ENCODE measurements at places on chromosomes 2 and 18.

DNA sequence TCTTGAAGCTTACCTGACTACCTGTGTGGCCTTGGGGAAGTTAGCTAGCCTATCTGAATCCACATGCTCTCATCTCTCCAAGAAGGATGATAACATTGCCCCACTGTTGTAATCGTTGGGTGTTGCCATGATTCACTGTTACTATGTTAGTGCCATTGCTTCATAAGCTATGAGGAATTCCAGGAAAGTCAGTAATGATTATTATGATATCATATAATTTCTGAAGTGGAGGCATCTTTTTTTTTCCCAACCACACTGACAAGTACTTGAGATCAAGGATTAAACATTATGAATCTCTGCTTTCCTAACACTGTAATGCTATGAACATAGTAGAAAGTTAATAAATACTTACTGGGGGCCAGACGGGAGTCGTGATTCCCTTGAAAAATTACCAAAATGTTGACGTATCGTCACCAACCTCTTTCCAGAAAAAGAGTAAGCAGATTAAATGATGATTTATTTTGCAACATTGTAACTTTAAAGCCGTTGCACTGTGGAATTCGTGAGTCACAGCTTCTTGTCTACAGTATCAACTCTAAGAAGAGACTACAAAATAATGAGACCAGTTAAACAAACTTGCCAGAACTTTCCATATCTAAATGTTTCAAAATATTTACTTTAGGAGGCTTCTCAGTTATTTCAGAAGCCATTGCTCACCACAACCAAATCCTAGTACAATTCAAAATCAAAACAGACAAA, 459.9 kb downstream of the PIK3C3 start:
- no peak for DNase-seq

GRCh38 chr2:28381225-28382180, 11.2 kb upstream of the FOSL2 start:
- no peak for DNase-seq

GRCh38 chr2:196635156-196635555, 4.4 kb upstream of the CCDC150 start:
- DNase-seq = no peak

GRCh38 chr2:203071148-203071547, 56.5 kb downstream of the NBEAL1 start:
- DNase-seq = no peak

DNA sequence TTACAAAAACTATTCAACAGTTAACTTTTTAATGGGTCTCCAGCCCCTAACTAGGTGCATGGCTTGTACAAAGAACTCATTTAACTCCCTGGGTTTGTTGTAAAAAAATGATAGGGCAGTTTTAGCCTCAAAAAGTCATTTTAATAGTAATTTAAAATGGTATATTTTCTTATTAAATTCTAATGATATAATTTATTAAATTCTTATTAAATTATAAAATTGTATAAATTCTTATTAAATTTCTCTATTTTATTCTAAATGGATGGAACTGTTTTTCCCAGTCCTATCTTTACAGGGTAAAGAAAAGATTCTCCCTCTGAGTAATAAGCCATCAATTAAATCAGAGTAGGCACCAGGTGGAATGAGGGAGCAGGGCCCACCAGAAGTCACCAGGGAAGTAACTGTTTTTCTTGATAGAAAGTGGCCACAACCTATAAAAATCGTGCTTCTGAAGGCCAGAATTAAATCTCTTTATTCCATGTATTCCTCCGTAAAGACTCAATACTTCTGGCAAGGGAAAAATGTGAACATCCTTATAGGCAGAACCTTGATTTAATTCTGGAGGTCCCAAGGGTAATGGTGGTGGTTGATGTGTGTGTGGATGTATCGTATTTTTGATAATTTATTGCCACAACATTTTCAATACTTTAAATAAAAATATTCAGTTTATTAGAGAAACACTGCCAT, 814 bp downstream of the FKBP7 start:
- DNase-seq = no peak

GRCh38 chr2:76307495-76307894, 596.8 kb upstream of the GCFC2 start:
- no peak for DNase-seq

All from DMS 273 treated with DMSO at 0.1 percent for 48 hours (cell line).